Spleen (tissue), 13 donors: ENCODE measurements at places on chromosomes 5 and 9. TPM values are rescaled to one million over a fixed set of nuclear protein-coding genes. Genes with fewer than 3 reads are reported as not detected.

Gene MED7
- polyA plus RNA-seq = 22.8 TPM

Gene IRF1
- 113 TPM for polyA plus RNA-seq

Gene PLEKHG4B
- polyA plus RNA-seq = under 0.01 TPM

Gene WNT8A
- 0.05 TPM for polyA plus RNA-seq
